ENCODE measurements at places on chromosomes 1 and 21.

DNA sequence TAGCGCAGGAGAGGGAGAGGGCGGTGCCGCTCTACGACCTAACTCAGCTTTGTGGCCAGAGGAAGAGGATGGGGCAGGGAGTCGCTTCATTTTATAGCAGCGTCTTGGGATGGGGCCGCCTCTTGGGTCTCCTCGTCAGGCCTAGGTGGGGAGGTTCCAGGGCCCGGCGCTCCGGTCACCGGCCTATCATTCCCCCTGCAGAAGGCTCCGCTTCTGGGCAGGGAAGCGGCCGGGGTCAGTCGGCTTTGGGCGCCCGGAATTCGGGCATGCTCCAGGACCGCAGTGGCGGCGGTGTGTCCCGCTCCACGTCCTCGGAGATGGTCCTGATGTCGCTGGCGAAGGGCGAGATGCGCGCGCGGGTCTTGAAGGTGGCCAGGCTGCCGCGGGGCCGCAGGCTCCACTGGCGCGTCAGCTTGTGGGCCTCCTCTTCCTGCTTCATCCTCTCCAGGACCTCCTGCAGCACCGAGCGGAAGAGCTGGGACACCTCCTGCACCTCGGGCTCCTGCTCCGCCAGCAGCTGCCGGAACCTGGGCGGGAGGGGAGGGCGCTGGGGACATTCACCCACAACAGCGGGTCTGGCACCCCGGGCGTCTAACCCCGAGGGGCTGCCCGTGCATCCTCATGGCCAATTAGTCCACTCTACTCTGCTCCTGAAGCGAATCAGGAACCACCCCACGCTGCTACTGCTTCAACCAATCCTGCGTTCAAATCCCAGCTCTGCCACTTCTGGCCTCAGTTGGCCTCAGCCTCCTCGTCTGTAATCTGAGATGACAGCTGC is 13.0 kb downstream of the RD3 start:
- no peak overlapping the region for H3K4me3 ChIP-seq
- H3K27ac ChIP-seq: no peak overlapping the region
- H3K4me1 ChIP-seq: no peaks in the 10 kb centered on the region
- H3K36me3 ChIP-seq: no peaks in the 10 kb centered on the region

- no peaks in the 10 kb centered on the region for H3K4me1 ChIP-seq
- no peaks in the 10 kb centered on the region for H3K36me3 ChIP-seq
- no peak overlapping the region for H3K27ac ChIP-seq
- DNase-seq: no peak
- no peak overlapping the region for H3K4me3 ChIP-seq
Measured at GRCh38 chr1:115543247-115543646, 98.5 kb upstream of the VANGL1 start.

GRCh38 chr1:67759692-67760029 is 73.6 kb downstream of the GNG12 start:
- no peaks in the 10 kb centered on the region for H3K27me3 ChIP-seq
- H3K27ac ChIP-seq: peak overlapping the region; percentile 95
- peaks cover 8% of the 10 kb centered on the region for H3K4me1 ChIP-seq
- H3K4me3 ChIP-seq: no peak overlapping the region
- DNase-seq: no peak
- peaks cover 2% of the 10 kb centered on the region for H3K36me3 ChIP-seq

DNA sequence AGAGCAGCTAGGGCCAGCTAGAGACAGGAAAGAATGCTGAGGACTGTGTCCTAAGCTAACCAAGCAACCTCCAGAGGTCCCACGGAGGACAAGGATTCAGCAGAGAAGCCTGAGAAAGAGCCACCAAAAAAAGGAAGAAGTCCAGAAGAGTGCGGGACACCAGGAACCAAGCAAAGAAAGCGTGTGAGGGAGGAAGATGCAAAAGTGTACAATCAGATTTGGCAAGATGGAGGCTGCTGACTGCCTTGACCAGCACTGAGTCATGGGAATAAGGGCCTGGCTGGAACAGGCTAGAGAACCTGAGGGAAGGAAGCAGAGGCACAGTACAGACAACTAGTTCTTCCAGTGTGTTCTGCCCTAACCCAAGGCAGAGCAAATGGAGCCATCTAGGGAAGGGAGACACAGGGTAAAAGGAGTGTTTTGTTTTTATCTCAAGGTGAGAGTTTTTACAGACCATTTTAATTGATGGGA is 18.5 kb downstream of the TP53BP2 start:
- no peaks in the 10 kb centered on the region for H3K27me3 ChIP-seq
- DNase-seq: no peak

- H3K27me3 ChIP-seq: no peaks in the 10 kb centered on the region
- no peaks in the 10 kb centered on the region for H3K36me3 ChIP-seq
- no peak overlapping the region for H3K4me3 ChIP-seq
Measured at GRCh38 chr1:216750031-216750627, 26.9 kb upstream of the ESRRG start.

DNA sequence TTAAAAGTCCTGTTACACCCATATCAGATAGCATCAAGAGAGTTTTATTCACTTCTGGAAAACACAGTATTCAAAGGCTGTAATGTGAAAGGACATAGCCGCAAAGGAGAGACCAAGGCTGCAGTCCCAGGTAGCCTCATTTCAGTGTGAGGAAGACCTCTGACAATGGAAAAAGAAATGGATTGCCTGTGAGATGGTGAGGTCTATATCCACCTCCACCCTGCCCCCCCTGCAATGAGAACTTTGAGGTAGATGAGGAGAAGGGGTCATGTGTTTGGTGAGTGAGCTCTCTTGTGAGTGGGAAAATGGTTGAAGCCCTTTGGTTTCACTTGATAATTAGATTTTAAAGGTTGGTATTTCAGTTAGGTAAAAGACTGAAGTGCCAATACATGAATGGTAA is 3.5 kb downstream of the MRPS6 start:
- no peak overlapping the region for H3K4me3 ChIP-seq
- H3K27ac ChIP-seq: no peak overlapping the region
- peaks cover 18% of the 10 kb centered on the region for H3K4me1 ChIP-seq
- no peak for DNase-seq
- no peaks in the 10 kb centered on the region for H3K36me3 ChIP-seq
- H3K27me3 ChIP-seq: no peaks in the 10 kb centered on the region

- peak; percentile 58 for DNase-seq
- H3K4me3 ChIP-seq: no peak overlapping the region
- no peaks in the 10 kb centered on the region for H3K4me1 ChIP-seq
Measured at GRCh38 chr1:200049810-200050209, 22.3 kb downstream of the NR5A2 start.

GRCh38 chr1:214548988-214549387 is 2.4 kb downstream of the PTPN14 start:
- H3K27me3 ChIP-seq: no peaks in the 10 kb centered on the region
- no peak for DNase-seq
- no peak overlapping the region for H3K27ac ChIP-seq
- no peak overlapping the region for H3K4me3 ChIP-seq
- peaks cover 2% of the 10 kb centered on the region for H3K36me3 ChIP-seq

- no peak overlapping the region for H3K4me3 ChIP-seq
- H3K36me3 ChIP-seq: no peaks in the 10 kb centered on the region
- DNase-seq: no peak
- H3K4me1 ChIP-seq: no peaks in the 10 kb centered on the region
- no peak overlapping the region for H3K27ac ChIP-seq
- no peaks in the 10 kb centered on the region for H3K27me3 ChIP-seq
Measured at GRCh38 chr1:59356627-59357026, 59.7 kb downstream of the FGGY start.

DNA sequence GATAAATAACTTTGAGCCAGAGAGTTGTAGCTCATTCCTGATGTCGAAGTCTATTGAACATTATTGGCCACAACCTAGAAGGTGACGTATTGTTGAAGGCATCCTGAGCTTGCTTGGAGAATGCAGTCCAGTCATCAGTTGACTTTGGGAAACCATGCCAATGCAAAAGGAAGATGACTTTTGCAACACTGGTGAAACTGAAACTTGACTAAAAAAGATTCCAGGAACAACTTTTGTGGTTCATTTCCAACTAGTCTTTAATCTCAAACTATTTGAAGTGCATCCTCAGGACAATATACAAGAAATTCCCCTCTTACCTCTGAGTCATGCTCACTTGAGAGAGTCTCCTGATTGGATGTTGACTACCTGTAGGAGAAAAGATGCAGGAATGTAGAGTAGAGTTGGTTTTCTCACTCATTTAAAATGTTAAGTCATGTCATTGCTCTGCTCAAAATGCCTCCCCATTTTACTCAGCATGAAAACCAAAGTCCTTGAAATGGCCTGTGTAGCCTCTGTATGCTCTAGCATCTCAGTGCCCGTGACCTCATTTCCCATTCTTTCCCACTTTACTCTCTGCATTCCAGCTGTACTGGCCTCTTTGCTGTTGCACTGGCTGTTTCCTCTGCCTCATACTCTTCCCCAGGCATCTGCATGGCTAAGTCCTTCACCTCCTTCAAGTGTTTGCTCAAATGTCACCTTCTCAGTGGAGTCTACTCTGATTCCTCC is 24.4 kb upstream of the LEPR start:
- no peak overlapping the region for H3K4me3 ChIP-seq
- no peak for DNase-seq
- no peaks in the 10 kb centered on the region for H3K36me3 ChIP-seq
- H3K27me3 ChIP-seq: no peaks in the 10 kb centered on the region
- no peak overlapping the region for H3K27ac ChIP-seq
- H3K4me1 ChIP-seq: no peaks in the 10 kb centered on the region

DNA sequence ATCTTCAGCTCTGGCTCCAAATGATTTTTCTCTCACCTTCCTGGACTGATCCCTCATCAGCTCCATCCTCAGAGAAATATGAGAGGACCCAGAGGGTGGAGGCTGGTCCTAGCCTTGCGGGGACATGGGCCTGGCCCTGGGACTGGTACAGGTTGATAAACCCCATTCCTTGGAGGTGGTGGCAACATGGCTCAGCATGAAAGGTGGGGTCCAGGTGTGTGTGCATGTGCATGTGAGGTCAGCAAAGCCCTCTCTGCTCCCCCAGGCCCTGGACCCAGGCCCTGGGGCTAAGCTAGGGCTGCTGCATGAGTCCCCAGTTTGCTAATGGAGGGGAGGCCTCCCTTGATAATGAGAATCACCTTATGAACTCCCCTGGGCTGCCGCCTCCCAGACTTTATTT is 363.1 kb downstream of the MATN1 start:
- no peak overlapping the region for H3K4me3 ChIP-seq
- DNase-seq: no peak
- no peaks in the 10 kb centered on the region for H3K4me1 ChIP-seq
- no peaks in the 10 kb centered on the region for H3K36me3 ChIP-seq

DNA sequence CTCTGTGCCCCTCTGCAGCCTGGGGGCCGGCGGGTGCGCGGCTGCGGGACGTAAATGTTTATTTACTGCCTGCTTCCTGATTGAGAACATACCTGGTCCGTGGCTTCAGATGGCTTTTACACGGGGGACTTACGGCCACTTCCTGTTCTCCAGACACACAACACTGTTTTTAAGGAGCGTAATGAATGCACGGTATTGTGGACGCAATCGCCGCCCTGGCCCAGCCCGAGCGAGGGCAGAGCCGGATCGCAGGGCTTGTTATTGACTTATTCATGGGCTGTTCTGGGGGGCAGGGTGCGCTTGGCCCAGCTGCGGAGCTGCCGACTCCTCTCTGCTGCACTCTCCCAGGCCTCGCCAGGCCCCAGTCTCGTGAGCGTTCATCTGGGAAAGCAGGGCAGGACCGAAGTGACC is 52.8 kb upstream of the ACTRT2 start:
- H3K4me3 ChIP-seq: no peak overlapping the region
- no peaks in the 10 kb centered on the region for H3K4me1 ChIP-seq
- no peaks in the 10 kb centered on the region for H3K27me3 ChIP-seq
- DNase-seq: peak; percentile 18
- H3K27ac ChIP-seq: no peak overlapping the region
- H3K36me3 ChIP-seq: no peaks in the 10 kb centered on the region

GRCh38 chr1:41333146-41333784 is 28.0 kb upstream of the FOXO6 start:
- H3K36me3 ChIP-seq: no peaks in the 10 kb centered on the region
- DNase-seq: no peak
- H3K4me3 ChIP-seq: no peak overlapping the region

DNA sequence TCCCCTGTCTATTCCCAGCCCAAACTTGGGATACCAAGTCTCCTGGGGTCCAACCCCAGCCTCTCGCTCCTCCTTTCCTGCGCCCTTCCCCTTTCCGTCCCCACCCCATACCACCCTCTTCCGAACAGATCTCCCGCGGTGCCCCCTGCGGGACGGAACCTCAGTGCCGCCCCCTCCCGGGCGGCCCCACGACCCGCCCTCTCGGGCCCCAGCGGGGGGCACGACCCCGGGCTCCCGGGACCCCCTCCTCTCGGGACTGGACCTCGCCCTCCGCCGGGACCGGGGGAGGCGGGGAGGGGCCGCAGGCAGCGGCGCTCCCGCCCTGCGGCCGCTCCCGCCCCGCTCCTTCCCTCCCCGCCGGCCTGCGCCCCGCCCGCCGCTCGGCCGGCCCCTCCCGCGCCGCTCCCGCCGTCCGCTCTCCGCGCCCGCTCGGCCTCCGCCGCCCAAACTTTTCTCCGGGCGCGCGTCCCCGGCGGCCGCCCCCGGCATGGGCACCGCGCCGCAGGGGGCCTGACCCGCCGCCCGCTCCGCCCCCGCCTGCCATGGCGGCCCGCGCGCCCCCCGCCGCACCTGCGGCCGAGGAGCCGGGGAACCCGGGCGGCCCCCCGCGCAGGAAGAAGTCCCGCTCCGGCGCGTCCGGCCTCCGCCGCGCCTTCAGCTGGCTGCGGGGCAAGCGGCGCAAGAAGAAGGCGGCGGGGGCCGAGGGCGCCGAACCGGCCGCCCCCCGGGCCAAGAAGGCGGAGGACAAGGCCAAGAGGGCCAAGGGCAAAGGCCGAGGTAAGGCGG is 39.0 kb upstream of the SYNC start:
- peak overlapping the region; percentile 94 for H3K27ac ChIP-seq
- peaks cover 25% of the 10 kb centered on the region for H3K36me3 ChIP-seq
- H3K4me1 ChIP-seq: peaks cover 5% of the 10 kb centered on the region
- H3K4me3 ChIP-seq: peak overlapping the region; percentile 87

DNA sequence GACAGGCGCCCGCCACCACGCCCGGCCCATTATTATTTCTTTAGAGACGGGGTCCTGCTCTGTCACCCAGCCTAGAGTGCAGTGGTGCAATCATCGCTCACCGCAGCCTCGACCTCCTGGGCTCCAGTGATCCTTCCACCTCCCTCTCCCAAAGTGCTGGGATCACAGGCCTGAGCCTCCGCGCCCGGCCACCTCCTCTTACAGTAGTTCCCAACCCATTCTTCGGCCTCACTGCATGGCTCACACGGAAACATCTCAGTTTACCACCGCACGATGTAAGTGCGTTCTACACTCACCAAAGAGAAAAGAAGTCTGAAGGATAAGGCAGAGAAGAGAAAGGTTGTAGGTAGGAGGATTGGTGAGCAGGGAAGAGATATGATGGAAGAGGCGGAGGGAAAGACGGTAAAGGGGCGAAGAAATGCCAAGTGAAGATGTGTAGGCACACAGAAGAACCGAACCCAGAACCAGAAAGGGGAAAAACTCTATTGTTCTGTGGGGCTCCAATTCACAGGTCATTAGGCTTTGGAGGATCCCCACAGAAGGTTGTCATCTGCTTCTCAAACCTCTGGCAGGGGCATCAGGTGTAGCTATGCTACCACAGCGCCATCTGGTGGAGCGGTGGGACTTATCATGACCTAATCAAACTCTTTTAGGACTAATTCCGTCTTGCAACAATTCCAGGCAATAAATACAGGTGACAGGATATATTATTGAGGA is 504.2 kb downstream of the SMYD3 start:
- no peaks in the 10 kb centered on the region for H3K36me3 ChIP-seq
- H3K4me1 ChIP-seq: no peaks in the 10 kb centered on the region
- H3K27me3 ChIP-seq: no peaks in the 10 kb centered on the region

- DNase-seq: no peak
- no peak overlapping the region for H3K4me3 ChIP-seq
- peaks cover 5% of the 10 kb centered on the region for H3K27me3 ChIP-seq
- peak overlapping the region; percentile 60 for H3K27ac ChIP-seq
Measured at GRCh38 chr1:205582471-205583291, 49.1 kb downstream of the ELK4 start.

All from small intestine (tissue), 16 donors.